ENCODE measurements at places on chromosomes 2 and 18. TPM values are rescaled to one million over a fixed set of nuclear protein-coding genes. Genes with fewer than 3 reads are reported as not detected.

DNA sequence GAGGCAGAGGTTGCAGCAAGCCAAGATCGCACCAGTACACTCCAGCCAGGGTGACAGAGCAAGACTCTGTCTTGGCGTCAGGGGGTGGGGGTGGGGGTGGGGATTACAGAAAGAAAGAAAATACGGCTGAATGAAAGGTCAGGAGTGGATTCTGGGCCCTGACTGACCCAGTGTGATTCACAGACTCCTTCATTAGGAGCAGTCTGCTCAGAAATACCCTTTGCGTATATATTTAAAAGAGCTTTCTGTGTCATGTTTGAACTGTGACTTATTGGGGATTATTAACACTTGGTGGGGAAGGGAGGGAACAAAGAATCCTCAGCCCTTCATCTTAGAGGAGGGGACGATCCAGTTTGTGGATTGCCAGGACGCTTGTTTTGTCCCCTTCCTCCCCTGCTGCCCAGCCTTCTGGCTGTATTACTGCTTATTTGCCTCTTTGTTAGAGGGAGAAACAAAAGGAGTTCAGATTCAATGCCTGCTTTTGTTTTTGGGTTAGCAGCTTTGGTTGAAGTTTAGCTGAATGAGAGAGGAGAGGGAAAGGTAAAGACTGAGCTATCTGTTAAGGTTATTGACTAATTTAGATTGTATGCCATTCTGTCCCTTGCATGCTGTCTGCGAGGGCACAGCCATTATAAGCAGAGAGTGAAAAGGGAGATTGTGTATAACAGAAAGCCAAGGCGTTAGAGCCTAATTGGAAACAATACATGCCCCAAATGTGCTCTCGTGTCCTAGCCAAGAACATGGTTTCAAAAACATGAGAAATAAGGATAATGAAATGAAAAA is 118.3 kb downstream of the FMNL2 start:
- DNase-seq: no peak

GRCh38 chr18:26506012-26506411 is 42.3 kb downstream of the KCTD1 start:
- DNase-seq: no peak

DNA sequence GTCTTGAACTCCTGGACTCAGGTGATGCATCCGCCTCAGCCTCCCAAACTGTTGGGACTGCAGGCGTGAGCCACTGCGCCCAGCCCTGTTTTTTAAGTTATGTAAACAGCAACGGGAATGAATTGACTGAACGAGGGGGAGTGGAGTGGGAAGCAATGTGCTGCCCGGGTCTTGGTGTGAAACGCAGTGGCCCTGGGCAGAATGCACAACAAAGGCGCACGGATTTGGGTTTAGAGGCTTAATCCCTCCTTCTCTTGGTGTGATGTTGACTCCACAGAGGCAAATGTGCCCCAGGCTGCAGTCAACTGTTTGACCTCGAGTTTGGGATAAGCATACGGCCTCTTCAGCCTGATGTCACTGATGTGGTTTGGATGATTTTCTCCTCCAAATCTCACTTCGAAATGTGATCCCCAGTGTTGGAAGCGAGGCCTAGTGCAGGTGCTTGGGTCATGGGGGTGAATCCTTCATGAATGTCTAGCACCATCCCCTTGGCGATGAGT is 97.4 kb downstream of the AGAP1 start:
- no peak for DNase-seq

DNA sequence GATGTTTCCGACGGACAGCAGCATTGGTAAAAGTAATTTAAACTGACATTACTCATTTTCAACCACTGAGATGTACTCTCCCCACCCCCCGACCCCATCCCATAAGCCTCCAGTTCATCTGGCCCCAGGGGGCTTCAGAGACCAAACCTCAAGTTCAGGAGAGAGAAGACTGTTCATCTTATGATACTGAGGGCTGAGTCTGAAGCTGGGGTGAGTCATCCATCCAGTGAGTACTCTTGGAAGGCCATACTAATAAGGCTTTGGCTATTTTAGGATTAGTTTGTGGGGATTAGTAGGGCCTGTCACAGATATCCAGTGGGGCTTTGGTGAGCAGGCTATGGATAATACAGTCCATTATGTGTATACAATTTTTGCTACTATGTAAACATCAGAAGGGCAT is 125.3 kb upstream of the APCDD1 start:
- no peak for DNase-seq

DNA sequence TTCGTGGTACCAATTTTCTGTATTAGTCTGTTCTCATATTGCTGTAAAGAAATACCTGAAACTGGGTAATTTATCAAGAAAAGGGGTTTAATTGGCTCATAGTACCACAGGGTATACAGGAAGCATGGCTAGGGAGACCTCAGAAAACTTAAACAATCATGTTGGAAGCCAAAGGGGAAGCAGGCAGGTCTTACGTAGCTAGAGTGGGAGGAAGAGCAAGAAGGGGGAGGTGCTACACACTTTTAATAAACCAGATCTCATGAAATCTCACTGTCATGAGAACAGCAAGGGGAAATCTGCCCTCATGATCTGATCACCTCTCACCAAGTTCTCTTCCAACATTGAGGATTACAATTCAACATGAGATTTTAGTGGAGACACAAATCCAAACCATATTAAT is 226.8 kb upstream of the TPO start:
- no peak for DNase-seq

DNA sequence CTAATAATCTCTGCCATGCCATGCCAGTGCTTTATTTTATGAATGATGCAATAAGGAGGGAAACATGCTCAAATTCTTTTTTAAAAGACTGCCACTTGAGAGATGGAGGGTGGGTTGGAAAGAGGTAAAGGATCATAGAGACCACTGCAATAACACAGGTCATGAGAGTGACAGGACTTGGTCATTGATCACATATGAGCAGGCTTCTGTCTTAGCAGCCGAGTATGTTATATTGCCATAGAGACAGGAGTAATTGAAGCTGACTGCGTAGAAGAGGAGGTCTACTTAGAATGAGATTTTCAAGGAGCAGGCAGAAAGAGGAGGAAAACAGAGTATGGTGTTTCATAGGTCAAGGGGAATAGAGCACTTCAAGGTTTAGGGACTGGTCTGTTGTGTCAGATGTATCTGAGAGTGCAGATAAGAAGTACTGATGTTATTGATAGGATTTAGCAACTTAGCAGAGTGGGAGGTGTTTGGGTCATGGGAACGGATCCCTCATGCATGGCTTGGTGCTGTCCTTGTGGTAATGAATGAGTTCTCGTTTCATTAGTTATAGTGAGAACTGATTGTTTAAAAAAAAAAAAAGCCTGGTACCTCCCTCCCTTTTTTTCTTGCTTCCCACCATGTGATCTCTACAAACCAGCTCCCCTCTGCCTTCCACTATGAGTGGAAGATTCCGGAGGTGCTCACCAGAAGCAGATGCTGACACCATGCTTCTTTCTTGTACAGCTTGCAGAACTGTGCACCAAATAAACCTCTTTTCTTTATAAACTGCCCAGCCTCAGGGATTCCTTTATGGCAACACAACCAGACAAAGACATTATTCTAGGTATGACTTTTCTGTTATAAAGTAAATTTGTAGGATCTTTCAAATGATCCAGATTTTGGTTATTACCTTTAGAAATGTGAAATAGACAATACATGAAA is 32.8 kb downstream of the UGP2 start:
- DNase-seq: no peak

- DNase-seq: peak; percentile 72
Measured at GRCh38 chr2:229852565-229852964, 69.2 kb downstream of the TRIP12 start.

DNA sequence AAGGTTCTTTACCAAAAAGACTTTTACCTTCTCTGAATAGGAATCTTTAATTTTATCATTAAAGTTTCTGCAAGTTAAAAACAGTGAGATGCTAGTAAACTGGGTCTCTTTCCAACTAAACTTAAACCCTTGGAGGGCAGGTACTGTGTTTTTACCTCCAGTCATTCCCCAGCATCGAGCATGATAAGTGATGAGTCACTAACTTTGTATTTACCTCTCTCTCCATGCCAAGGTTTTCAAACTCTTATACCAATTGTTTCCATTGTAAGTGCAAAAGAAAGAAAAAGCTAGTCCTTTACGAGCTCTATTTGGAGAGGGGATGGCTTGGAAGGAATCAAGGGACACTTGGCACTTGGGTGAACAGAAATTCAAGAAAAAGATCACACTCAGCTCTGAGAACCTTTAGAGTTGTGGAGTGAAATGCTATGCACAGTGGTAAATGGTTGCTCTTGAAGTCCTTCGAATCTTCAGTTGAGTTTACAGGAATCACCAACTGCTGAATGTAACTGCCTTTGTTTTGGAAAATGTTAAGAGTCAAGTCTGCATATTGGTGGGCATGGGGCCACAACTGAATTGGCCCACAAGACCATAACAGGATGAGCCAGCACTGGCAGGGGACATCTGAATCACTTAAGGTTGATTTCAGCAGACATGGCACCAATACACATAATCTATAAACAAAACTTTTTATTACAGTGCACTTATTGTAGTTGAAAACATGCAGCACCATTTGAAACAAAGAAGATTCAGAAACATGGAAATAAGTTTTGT is 8.3 kb upstream of the RBM43 start:
- DNase-seq: no peak

DNA sequence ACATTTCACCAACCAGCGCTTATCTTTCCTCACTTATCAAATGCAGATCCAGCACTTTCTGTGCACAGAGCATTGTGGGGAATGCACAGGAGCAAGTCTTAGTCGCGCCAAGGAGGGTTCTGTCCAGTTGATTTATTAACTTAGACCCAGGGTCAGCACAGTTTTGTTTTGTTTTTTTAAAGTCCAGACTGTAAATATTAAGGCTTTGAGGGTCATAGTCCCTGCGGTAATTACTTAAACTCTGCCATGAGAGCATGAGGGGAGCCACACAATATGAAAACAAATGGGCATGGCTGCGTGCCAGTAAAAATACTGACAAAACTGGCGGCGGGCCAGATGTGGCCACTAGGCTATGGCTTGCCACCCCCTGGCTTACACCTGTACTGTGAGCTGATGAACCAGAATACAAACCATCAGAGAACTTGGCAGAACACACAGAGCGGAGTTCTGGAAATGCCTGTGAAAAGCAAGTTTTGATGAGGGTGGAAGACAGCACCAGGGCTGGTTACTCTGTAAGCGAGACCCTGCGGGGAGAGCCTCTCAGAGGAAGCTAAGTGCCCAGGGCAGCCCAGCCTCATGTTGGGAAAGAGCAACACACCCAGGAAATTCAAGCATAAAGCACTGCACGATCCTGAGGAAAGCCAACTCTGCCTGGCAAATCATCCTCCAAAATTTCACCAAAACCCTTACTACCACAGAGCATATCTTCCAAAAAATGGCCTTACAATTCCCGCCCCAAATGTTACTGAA is 43.6 kb downstream of the L3MBTL4 start:
- DNase-seq: peak; percentile 62

GRCh38 chr2:40344364-40344763 is 107.5 kb downstream of the SLC8A1 start:
- no peak for DNase-seq

- no peak for DNase-seq
Measured at GRCh38 chr2:207224791-207225482, 59.2 kb upstream of the KLF7 start.

DNA sequence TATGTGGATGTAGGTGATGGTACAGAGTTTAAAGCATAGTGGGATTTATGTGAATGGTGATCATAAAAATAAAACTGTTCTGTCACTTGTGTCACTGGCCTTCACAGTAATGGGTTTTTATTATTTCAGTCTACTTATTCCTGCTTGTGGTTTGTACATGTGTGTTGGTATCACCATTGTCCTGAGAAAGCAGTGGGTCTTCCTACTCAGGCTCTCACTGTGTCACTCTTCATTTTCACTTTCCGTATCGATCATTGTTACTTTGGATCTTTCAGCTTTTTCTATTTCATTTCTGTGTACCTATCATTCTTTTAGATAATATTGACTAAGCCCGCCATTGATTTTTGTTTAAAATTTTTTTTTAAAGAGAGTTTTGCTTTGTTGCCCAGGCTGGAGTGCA is 7.4 kb downstream of the MRPL30 start:
- DNase-seq: no peak

DNA sequence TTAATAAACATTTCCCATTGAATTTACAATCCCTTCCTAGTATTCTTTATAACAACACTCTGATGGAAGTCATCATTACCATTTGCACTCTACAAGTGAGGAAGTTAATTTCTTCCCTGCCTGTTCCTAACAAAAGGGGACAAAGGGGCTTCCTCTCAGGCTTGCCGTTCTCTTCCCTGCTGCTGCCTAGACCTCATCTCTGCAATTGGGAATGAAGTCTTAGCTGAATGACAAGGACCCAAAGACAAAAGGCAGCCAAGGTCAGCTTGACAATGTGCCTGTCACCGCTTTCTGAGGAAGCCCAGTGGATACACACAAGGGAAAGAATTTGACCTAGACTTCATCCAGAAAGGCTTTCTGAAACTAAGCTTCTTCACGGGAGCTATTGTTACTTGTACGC is 416.4 kb downstream of the CMPK2 start:
- DNase-seq: no peak

DNA sequence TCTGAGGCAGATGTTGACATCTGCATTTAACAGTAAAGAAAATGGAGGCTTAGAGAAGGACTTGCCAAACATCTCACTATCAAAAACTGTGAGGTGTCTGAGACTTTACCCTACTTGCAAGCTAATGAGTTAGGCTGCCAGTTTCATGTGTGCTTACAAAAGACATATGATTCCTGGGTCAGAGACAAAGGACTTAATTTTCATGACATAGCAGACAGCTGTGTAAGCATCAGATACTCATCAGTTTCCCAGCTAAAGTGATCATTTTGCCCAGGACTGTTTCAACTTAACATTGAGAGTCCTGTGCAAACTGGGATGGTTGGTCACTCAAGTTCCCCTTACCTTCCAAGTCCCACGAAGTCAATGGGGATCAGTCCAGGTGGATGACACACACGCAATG is 18.9 kb upstream of the DAPL1 start:
- DNase-seq: no peak

The ABHD1 gene
- polyA plus RNA-seq: 5.1 TPM

The PIAS2 gene
- 7.7 TPM for polyA plus RNA-seq

The THSD7B gene
- 0.14 TPM for polyA plus RNA-seq

The CD8B gene
- polyA plus RNA-seq: 0.20 TPM

The CMPK2 gene
- polyA plus RNA-seq: 2.7 TPM

The IL1RN gene
- 0.54 TPM for polyA plus RNA-seq

The NYAP2 gene
- not detected for polyA plus RNA-seq

The CFC1 gene
- polyA plus RNA-seq: 0.25 TPM

The PID1 gene
- 9.1 TPM for polyA plus RNA-seq

The CFAP65 gene
- polyA plus RNA-seq: not detected

The SERPINB11 gene
- polyA plus RNA-seq: not detected

The SLC5A7 gene
- polyA plus RNA-seq: 0.09 TPM

The PECR gene
- polyA plus RNA-seq: 5.1 TPM

The BOLL gene
- 0.11 TPM for polyA plus RNA-seq
